MCF 10A (cell line): ENCODE measurements at places on chromosomes 6 and 20.

DNA sequence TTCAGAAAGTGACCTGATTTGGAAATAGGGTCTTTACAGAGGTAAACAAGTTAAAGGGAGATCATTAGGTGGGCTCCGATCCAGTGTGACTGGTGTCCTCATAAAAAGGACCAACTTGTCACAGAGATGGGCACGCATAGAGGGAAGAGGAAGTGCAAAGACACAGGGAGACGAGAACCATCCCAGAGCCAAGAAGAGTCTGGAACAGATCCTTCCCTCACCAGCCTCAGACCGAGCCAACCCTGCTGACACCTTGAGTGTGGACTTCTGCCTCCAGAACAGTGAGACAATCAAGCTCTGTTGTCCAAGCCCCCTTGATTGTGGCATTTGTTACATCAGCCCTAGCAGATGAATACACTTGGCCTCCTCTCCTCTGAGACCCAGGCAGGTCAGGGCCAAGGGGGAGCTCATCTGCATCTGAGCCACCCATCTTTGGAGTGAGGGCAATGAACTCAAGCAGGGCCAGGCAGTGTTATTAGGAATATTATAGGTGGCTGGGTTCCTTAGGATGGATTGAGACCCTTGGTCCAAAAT, 22.2 kb upstream of the SCML4 start:
- no peak for DNase-seq

GRCh38 chr20:1813674-1814635, 81.3 kb upstream of the SIRPA start:
- no peak for DNase-seq

DNA sequence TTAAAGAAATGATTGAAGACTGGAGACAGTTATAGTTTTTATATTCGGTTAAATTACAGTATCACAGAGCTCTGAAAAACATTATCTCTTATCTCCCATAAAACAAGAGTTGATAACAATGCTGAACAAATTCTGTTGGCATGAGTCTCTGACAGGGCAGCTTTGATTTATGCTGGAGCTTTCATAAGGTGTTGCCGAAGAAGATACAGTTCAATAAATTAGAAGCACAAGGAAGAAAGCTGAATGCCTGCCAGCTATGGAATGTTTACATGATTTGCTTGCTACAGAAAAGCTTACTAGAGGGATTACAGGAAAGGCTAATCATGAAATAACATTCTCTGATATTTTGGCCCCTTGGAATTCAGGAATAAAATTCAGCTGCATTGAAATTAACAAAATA, 431.9 kb upstream of the GJE1 start:
- DNase-seq, result no peak

DNA sequence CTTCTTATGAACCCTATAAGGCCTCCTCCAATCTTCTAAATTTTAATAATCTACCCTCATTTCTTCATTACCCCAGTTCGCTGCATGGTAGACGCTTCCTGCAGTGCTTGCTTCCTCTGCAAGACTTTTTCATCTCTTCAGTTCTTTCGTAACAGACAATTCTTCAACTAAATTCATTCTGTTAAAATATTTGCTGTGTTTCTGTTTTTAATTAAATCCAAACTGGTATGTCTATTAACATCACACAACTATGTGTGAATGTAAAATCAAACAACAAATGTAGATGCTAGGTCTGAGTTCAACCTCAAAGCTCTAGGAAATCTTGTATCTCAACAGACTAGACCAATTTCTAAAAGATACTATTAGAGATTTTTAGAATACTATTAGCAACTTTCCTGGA, 199.3 kb downstream of the RNGTT start:
- DNase-seq, result no peak

- no peak for DNase-seq
Measured at GRCh38 chr6:89589297-89590025, 49.1 kb downstream of the LYRM2 start.

GRCh38 chr20:57707320-57707719, 2.5 kb downstream of the PMEPA1 start:
- DNase-seq, result no peak
